ENCODE measurements at places on chromosomes 4 and X.

DNA sequence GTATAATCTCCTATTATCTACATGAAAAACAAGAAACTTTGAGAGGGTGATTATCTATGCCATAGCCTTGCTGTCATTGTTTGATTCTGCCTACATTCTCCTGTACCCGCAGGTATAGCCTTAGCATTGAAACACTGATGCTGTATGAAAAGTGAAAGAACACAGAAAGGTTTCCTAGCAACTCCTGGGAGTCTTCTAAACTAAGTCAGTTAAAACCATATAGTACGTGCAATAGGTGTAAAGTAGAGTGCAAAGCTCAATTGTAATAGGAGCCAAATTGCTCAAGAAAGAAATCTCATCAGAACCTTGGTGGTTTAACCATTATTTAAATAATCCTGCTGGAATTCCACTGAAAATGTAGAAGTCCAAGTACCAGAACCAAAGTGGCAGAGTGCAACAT, 489.7 kb downstream of the PCDH10 start:
- DNase-seq, result no peak

GRCh38 chr4:18593297-18594002, 571.9 kb upstream of the LCORL start:
- peak; percentile 86 for DNase-seq

- no peak for DNase-seq
Observed at GRCh38 chr4:5888222-5889001, 4.5 kb downstream of the CRMP1 start.

GRCh38 chr4:63728480-63729177, 680.6 kb downstream of the TECRL start:
- DNase-seq, result peak; percentile 2

GRCh38 chr4:122364700-122365404, 14.0 kb upstream of the ADAD1 start:
- no peak for DNase-seq

GRCh38 chr4:14100349-14100748, 472.8 kb upstream of the BOD1L1 start:
- DNase-seq, result peak; percentile 39

- no peak for DNase-seq
Observed at GRCh38 chr4:161188578-161188977, 975.2 kb downstream of the FSTL5 start.

DNA sequence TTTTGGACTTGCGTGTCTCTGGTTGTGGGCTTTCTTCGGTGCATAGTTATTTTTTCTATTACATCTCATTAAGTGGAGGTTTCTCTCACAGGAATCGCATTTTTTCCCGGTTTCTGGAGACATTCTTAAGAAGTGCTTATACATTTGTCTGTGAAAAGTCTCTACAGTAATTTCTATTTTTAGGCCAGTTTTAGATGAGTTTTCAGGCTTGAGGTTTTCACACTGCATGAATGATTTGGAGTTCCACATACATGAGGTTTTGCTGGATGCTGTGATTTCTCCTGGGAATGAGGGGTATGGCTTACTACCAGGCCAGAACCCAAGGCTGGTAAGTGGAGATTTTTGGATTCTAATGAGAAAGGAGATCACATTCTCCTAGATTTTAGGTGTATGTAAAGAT, 422.6 kb upstream of the SLIT2 start:
- no peak for DNase-seq

DNA sequence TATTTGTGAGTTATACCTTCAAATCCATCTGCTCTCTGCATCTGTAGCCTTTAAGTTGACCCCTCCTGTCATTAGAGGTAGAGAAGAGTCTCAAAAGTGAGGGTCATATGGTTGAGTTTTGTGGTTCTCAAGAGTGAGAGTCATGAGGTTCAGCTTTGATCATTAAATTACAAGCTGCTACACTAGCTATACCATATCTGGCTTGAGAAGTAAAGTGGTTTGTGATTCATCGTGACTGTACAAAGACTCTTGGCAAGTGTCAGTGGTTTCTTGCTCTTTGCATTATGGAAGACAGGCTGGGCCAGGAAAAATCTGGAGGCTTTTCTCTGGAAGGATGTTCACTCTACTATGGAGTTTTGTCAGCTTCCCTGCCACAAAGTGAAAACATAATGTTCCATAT, 170.6 kb downstream of the ZC4H2 start:
- no peak for DNase-seq

DNA sequence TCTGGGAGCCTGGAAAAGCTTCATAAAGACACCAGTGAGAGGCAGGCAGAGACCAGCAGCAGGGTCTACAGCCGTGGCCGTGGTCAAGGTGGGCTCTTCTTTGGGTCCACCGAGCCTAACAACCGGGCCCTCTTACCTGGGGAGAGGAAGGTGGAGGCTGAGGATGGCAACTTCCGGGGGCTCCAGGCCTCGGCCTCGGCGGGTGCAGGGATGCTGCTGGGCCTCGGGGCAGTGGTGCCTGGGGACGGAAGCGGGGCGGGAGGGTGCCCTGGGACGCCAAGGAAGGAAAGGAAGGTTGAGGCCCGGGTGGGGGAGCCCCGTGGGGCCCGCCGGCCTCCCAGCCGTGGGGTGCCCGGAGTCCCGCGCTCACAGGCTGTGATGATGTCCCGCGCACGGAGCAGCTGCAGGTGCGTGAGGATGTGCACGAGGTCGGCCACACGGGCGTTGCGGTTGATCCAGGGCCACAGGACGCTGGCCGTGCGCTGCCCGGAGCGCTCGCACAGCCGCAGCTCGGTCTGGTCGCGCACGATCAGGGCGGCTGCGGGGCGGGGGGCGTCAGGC, 561 bp downstream of the IRAK1 start:
- DNase-seq, result no peak

- DNase-seq, result peak; percentile 91
Observed at GRCh38 chrX:46791927-46792809, 33.2 kb upstream of the SLC9A7 start.

- peak; percentile 7 for DNase-seq
Observed at GRCh38 chr4:99610605-99611175, 36.1 kb downstream of the MTTP start.

GRCh38 chr4:88524171-88524570, 595 bp upstream of the PYURF start:
- no peak for DNase-seq

DNA sequence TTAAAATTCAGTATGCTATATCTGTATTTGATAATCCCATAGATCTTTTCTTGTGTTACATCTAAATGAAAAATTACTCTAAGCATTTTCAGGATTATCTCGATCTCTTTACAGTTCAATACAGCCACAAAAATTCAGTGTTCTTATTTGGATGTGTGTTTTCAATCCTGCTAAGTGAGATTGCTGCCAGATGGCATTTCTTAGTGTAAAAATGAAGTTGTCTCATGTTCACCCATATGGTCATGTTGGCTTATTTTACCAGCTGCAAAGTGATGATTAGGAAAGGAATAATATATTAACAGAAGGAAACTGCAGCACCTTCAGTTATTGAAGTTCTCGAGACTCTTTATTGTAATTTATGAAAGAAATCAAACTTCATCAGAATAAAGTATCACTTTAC, 12.1 kb upstream of the FAM47A start:
- DNase-seq, result no peak

GRCh38 chrX:130415201-130415600, 13.4 kb downstream of the RBMX2 start:
- no peak for DNase-seq

Measured in fibroblast of pulmonary artery (primary cell).